ENCODE measurements at places on chromosomes 3 and 15.

DNA sequence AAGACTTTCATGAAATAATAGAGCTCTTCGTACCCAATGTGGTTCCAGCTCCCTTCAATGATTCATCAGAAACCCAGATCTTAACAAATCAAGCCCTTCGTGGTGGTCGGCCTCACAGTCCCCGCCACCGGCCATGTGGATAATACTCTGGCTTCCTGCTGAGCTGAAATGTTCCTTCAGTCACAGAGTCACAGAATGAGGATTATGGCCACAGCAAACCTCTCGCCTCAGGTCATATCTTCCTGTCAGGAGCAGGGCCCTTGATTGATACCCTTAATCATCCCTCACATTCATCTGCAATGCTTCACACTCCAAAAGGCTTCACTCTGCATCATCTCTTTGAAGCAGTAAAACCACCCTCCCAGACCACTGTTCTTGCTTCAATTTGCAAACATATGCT, 452.6 kb downstream of the OCA2 start:
- DNase-seq: no peak

DNA sequence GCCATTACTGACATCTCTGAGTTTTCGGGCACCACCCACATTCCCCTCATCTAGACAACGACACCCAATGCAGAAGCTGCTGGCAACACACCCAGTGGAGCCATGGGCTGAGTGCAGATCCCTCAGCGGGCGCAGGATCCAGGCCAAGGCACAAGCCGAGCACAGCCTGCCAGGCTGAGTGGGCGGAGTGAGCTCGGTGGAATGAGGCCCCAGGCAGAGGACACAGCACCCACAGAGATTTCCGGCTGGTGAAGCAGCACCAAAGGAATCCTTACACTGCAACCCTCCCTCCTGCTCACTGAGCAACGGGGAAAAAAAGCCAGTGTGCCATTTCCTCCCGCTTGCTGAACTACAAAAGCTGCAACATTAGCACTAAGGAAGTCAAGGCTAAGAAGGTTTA, 34.3 kb downstream of the ZMAT3 start:
- DNase-seq: peak; percentile 91

DNA sequence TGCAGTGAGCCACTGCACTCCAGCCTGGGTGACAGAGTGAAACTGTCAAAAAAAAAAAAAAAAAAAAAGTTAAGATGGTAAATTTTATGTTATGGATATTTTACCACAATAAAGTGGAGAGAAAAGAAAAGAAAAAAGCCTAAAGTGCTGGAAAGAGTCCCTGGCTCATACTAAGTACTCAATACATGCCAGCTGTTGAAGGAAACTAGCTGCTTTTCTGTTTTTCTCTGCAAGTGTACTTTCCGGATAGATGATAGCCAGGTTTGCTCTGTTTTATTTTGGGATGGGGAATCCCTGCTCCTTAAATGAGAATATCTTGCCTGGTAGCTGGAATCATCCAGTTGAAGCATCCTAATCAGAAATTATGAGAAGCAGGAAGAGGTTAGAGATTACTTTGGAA, 10.9 kb downstream of the EID1 start:
- no peak for DNase-seq

DNA sequence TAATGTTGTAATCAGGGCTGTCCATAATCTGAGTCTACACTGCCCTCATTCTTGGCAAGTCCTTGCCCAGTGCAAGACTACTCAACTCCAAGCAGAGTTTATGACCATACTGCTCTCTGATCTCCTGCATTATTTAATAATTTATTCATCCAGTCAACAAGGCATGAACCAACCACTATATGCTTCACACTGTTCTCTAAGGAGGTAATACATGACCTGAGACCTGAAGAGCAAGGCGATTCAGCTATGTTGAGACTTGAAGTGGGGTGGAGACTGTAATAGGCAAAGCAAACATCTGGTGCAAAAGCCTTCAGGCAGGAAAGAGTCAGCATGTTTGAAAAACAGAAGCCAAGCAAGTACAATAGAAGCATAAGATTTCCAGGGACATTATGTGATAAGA, 1362.8 kb downstream of the ROBO2 start:
- no peak for DNase-seq

DNA sequence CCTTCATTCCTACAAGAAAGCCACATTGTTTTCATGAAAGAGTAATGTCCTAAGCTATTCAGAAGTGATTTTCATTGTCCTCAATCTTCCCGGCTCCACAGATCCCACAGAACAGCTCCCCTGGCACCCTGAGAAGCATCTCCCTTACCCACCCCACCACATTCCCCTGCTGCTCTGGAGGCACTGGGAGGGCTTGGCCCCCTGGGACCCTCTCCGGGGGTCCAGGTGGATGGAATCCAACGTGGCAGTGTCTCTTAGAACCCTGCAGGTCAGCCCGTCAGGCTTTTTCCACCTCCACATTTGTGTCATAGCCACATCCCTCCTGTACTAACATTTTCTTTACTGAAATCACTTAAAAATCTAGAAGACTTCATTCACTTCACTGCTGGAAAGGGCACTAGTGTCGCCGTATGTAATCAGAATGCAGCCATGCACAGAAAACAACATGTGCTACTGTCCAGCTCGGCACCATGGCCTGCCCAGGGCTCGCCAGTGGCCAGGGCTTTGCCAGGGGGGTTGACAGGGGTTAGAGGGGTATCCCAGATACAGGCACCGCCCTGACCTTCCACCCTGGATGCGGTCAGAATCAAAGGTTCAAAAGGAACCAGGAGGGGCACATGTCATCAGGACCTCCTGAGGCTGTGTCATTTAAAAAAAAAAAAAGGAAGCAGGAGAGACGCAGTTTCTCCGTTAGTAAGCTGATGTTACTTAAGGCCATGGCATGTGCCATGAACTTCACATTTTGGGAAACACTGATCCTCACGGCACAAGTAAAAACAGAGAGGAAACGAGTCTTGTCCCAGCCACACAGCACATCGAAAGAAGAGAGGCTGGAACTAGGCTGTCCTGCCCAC, 106.3 kb downstream of the LSM3 start:
- DNase-seq: no peak

- no peak for DNase-seq
Observed at GRCh38 chr3:79032686-79033318, 735.0 kb downstream of the ROBO1 start.

- DNase-seq: no peak
Observed at GRCh38 chr3:175608356-175608755, 749.2 kb downstream of the NAALADL2 start.

- DNase-seq: no peak
Observed at GRCh38 chr3:150309257-150309542, 98.9 kb upstream of the TSC22D2 start.

GRCh38 chr3:127959873-127960272, 44.8 kb downstream of the KBTBD12 start:
- no peak for DNase-seq

DNA sequence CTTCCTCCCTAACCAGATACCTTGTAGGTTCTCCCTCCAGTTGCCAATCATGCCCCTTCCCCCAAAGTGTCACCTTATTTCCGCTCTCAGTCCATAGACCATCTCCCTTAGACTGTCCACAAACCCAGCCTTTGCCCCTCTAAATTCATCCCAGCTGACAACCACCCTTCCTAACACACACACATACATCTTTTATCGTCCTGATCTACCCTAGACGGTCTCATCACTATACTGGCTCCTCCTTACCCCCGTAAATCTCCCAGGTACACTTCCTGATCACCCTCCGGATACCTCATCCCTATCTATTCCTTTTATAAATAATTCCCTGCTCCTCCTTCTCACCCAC, 828 bp downstream of the THOC7 start:
- no peak for DNase-seq

- DNase-seq: no peak
Observed at GRCh38 chr3:16106050-16106449, 68.4 kb upstream of the GALNT15 start.

GRCh38 chr3:142213298-142213697, 12.1 kb downstream of the GK5 start:
- no peak for DNase-seq

DNA sequence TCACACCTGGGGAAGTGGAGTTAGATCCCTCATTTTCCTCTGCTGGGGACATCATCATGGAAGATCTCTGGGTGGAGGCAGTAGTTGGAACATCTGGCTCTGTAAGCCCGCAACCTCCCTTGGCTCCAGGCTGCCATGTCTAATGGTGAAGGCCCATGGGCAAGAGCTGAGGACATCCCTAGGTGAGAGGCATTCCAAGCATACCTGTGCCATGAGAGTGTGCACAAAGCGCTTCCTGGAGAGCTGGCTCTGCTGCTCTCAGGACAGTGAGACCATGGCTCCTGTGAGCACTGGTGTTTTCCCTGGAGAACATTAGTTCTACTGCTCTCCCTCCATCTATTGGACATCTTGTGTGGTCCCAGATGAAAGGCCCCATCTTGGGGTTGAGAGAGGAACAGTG, 7.7 kb downstream of the MAPKAPK3 start:
- no peak for DNase-seq

- no peak for DNase-seq
Observed at GRCh38 chr15:58444056-58444455, 12.3 kb downstream of the LIPC start.

- DNase-seq: no peak
Observed at GRCh38 chr3:187101184-187102072, 37.9 kb downstream of the RPL39L start.

DNA sequence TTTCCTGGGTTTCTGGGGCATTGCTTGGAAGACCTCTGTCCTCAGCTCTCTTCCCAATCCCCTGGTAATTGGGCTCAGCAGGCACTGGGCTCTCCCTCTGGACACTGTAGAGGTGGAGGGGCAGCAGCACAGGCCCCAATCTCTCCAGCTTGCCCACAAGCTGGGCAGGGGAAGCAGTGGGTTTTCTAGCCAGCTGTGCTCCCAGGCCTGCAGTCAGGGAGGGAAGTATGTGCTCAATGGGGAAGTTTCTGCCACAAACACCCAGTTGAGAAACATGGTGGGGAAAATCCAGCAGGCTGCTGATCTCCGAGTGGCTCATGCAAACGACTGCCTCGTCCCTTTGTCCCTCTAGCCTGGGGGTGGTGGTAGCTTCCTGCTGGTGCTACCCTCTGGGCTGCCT, 12.8 kb upstream of the RFT1 start:
- no peak for DNase-seq

DNA sequence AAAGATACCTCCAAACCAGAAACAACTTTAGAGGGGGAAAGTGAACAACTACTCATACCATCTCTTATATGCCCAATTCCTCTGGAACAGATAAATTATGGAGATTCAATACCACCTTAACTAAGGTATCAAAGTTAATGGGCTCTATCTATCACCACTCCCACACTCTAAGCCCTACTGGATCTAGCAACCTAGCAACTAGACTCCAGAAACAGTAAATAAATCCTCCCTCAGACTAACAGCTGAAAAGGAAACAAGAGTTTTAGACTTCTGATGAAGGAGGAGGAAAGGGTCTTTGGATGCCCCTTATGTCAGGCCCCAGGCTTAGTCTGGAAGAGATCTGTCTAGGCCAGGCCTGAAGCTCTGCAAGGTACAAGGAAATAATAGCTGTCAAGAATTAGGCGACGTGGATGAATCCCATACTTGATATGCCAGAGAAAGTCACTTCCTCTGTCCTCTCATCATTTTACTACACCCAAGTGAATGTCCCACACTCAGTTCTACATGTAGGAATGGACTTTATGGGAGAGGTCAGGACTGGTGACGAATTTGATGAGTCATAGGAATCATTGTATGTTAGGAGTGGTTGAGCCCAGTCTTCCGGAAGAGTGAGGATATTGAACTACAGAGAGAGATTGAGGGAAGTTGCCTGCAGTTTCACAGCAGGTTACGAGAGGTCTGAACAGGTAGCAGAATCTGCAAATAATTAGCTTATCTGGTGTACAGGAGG, 113.8 kb downstream of the AKAP13 start:
- peak; percentile 30 for DNase-seq

GRCh38 chr15:68910341-68910740, 20.0 kb upstream of the SPESP1 start:
- DNase-seq: no peak

DNA sequence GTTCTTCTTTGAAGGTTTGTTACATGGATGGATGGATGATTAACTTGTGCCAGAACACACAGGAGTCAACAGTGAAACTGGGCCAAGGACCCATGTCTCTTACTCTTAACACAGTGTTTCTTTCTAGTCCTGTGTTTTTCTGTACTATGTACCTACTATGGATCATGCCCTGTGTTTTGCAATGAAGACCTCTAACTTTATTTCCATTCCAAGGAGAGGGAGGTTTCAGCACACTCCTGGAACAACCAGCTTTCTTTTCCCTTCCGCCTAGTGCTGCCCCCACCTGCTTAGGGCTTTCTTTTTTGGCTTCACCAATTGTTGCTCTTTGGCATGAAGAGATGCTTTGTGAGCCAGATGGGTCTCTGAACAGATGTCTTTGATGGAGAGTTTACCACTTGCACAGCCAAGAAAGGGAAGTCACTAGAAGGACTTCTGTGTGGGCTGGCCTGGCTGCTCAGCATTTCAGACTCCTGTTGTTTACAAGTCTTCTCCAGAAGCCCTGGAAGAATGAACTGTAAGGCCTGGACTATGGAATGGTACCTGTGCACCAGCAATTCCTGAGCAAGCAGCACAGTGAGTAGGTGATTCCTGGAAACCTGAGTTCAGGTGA, 44.5 kb downstream of the SNAPC5 start:
- DNase-seq: no peak

DNA sequence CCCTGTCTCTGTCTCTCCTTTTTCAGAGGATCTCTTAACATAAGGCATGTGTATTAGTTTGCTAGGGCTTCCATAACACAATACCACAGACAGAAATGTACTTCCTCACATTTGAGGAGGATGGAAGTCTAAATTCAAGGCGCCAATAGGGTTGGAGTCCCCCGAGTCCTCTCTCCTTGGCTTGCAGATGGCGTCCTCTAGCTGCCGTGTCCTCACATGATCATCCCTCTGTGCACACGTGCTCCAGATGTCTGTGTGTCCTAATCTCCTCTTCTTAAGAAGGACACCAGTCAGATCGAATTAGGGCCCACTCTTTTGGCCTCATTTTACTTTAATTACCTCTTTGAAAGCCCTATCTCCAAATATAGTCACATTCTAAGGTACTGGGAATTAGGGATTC, 23.0 kb upstream of the BFSP2 start:
- no peak for DNase-seq

DNA sequence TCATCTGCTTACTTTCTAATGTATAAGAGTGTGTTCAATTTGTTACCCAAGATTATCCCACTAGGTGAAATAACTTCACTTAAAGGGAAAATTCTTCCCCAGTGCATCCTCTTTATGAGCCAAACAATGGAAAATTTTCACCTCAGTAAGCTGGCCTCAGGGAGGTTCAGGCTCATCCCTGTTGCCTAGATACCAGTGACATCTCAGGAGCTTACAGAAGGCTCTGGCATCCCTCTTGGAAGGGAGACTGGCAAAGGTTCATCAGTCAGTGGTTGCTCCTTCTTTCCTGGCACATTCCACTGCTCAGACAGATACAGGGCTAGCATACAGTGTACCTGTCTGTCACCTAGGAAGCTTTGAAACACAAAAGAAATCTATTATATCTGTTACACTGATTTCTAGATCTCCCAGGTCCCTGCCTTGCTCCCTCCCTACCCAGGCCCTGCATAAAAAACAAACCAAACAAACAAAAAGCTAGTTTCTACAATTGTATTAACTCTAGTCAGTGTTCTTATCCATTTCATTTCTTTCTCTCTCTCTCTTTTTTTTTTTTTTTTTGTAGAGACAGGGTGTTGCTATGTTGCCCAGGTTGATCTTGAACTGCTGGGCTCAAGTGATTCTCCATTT, 1.7 kb downstream of the IP6K2 start:
- DNase-seq: peak; percentile 59

Measured in amniotic stem cell (primary cell).